ENCODE measurements at places on chromosomes 3 and 15.

DNA sequence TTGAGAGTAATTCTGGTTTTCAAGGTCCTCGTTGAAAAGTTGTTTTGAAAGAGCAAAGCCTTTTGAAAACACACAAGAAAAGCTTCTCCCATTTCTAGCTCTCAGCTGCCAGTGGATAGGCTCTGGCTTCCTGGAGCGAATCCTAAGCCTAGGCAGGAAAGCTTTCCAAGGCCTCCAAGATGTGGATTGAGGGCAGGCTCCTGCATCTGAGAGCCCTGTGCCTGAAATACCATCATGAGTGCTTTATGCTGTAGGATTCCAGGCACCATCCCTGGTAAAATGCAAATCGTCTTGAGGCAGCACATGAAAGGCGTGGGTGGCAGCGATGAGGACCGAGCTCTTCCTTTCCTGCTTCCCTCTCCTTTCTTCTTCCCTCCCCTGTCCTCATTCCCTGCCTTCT lies 60.7 kb upstream of the CORO2B start:
- DNase-seq, result no peak

- DNase-seq, result no peak
Measured at GRCh38 chr3:114669614-114670013, 375.8 kb downstream of the TIGIT start.

DNA sequence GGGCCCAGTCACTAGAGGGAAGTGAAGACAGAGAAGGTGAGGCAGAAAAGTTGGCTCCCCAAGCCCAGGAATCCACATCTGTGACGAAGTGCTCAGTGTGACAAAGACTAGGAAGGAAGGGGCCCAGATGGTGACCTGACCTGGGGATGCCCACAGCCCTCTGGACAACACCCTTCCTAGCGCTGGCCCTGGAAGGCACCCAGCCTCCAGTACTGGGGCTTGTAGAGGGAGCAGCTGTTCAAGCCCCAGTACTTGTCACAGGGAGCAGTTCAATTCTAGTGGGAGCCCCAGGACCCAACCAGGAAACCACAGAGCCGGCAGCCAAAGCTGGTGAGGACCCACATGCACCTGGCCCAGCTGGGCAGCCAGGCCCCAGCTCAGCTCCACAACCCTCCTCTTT lies 190.8 kb downstream of the XXYLT1 start:
- no peak for DNase-seq

DNA sequence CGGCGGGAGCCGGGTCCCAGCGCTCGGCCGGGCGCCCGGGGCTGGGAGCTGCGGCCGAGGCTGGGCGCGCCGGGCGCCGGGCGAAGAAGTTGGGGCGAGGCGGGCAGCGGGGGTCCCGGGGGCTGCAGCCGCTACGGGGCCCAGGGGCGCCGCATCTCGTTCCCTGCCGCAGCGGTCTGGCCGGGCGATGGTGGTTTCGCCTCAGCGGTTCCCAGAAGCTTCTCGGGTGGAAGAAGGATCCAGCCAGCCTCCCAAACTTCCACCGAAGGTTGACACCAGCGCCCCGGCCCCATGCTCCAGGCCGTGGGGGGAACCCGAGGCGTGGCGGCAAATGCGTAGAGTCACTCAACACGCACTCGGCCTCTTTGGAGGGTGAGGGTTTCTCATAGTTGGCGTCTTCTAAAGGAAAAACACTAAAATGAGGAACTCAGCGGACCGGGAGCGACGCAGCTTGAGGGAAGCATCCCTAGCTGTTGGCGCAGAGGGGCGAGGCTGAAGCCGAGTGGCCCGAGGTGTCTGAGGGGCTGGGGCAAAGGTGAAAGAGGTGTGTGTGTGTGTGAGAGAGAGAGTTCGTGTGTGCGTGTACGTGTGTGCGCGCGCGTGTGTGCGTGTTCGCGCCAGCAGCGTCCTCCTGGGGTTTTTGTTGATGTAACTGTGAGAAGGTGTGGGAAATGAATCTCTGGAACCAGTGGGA lies 940 bp downstream of the BOC start:
- DNase-seq, result no peak

- DNase-seq, result no peak
Measured at GRCh38 chr3:39435006-39435748, 28.7 kb downstream of the RPSA start.

DNA sequence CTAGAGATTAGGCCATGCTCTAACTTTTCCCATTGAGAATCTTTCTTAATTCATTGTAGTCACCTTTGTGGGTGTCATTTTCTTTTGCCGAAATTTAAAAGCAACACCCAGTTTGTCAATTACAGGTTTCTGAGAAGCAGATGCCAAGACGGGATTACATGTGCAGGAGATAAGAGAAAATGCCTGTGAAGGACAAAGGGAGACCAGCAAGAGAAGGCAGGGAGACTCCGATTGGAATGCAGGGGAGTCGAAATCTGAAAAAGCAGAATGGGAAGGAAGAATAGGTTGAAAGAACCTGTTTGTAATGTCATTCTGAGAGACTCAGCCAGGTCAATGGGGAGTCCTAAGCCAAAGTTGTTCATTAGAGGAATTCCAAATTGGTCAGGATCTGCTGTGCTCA lies 3.6 kb upstream of the DPH6 start:
- no peak for DNase-seq

DNA sequence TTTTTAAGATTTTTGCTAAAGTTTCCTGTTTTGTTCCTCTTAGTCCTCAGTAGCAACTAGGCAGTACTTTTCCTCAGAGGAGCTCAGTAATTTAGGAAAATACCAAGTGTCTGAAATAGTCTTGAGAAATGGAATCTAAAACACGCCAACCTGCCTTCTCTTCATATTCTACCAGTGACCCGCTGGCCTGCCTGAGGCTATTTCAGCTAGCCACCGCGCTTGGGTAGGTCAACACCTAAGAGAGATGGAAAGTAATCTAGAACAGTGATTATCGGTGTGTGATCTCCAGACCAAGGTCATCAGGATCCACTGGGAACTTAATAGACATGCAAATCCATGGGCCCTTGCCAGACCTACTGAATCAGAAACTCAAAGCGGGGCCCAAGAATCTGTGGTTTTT lies 7.5 kb downstream of the LCTL start:
- DNase-seq, result no peak

DNA sequence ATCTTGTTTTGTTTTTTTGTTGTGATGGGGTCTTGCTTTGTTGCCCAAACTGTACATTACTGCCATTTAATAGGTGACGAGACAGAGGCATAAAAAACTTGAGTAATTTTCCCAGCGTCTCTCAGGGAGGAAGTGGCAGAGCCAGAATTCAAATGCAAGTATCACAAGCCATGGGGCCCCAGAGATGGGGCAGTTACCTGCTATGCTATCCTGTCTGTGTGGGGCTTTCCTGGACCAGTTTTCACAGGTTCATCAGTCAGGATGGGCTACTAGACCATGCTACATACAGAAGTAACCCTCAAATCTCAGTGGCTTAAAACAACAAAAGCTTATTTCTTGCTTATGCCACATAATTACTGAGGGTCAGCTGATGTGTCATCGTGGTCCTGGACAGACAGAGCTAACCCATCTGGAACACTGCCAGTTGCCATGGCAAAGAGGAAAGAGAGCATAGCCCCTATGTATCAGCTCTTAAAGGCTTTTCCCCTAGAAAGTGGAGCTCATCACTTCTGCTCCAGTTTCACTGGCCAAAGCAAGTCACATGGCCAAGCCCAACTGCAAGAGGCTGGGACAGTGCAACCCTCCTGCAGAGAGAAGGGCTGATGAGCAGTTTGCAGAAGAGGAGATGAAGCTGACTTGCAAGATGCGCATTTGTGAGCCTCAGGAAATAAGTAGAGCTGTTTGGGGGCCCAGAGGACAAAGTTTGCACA lies 31.7 kb upstream of the SYNM start:
- DNase-seq, result no peak

GRCh38 chr3:131702146-131702545 lies 199.4 kb upstream of the MRPL3 start:
- DNase-seq, result no peak

- DNase-seq, result no peak
Measured at GRCh38 chr3:153026026-153026425, 136.0 kb upstream of the RAP2B start.

GRCh38 chr3:46027736-46028397 lies 584 bp upstream of the XCR1 start:
- DNase-seq, result no peak

- no peak for DNase-seq
Measured at GRCh38 chr15:59434481-59434880, 3.5 kb upstream of the FAM81A start.

GRCh38 chr3:194758716-194759115 lies 73.0 kb downstream of the FAM43A start:
- no peak for DNase-seq

GRCh38 chr3:133273346-133273745 lies 126.5 kb upstream of the BFSP2 start:
- no peak for DNase-seq

DNA sequence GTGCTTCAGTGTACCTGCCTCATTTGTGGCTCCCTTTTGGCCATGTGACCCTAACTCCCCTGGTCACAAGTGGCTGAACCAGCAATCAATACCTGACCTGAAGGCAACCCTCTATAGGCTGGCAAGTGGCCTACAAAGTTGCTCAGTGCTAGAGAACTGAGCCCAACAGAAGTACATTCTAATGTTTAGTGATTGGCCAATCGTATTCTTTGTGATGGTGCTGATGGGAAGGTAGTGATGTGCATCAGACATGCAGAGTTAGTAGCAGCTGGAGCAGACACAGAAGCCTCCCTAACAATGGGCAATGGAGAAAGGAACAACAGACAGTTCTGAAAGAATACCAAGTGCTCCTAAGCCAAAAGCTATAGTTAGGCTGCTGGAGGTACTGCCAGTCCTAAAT lies 10.4 kb upstream of the ATOSA start:
- DNase-seq, result no peak

GRCh38 chr3:106333911-106334618 lies 465.3 kb upstream of the CBLB start:
- DNase-seq, result no peak

Data from heart right ventricle (tissue), 16 donors.